Kidney glomerular epithelial cell (primary cell): ENCODE measurements at places on chromosomes 1 and 21.

DNA sequence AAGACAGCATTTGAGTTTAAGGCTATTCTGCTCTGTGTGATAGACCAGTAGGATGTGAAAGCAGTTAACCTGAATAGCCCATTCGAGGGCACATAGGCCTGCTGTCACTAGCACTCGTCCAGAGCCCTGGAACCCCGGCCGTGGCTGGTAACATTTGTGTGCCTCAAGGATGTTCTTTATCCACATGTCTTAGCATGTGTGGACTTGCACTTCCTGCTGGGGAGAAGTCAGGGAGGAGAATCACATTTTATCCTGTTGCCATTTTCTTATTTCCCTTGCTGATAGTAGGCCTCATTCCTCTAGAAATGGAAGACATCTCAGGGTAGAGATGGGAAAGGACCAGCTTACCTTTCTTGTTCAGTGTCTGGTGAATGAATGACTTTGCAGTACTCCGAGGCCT is 54.7 kb downstream of the VPS13D start:
- no peak for DNase-seq

- peak; percentile 10 for DNase-seq
These were observed 30.3 kb upstream of the PLA2G2C start for GRCh38 chr1:20216574-20216973.

DNA sequence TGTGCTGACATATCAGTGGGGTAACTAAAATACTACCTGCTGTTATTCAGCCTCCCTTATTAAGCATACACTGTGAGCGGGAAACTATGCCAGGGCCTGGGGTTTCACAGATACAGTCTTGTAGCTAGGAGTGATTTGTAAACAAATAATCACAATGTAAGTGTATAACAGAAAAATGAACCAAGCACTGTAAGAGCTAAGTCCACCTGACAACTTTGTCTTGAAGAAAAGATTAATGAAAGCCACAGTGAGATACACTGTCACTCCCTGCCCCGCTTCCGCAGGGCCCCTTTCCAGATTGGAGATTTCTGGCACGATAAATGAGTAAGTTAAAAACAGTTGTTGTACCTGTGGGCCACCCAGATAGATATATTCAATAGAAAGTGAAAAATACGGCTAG is 4.8 kb downstream of the RCAN3 start:
- DNase-seq: no peak

GRCh38 chr1:204947338-204947737 is 76.7 kb downstream of the NFASC start:
- no peak for DNase-seq
